Dermis lymphatic vessel endothelial cell (primary cell): ENCODE measurements at places on chromosomes 6 and 20. TPM values are rescaled to one million over a fixed set of nuclear protein-coding genes. Genes with fewer than 3 reads are reported as not detected.

The BACH2 gene
- 2.9 and 3.2 TPM in 2 replicates for total RNA-seq

The MOCS3 gene
- total RNA-seq, result 8.4 and 9.5 TPM in 2 replicates

The ATAT1 gene
- 4.0 and 4.6 TPM in 2 replicates for total RNA-seq

The LHFPL5 gene
- not detected in 2 replicates for total RNA-seq

The RAB32 gene
- total RNA-seq, result 81.6 and 90.7 TPM in 2 replicates

The PTCHD4 gene
- total RNA-seq, result 9.1 and 15.0 TPM in 2 replicates

The ZNF334 gene
- 0.22 and 0.34 TPM in 2 replicates for total RNA-seq

The EYS gene
- not detected in 2 replicates for total RNA-seq

The COL21A1 gene
- total RNA-seq, result 5.2 and 6.6 TPM in 2 replicates

The PBOV1 gene
- not detected in 2 replicates for total RNA-seq

The TCEA2 gene
- 34.2 and 34.3 TPM in 2 replicates for total RNA-seq

The THBD gene
- 7.2 and 10.5 TPM in 2 replicates for total RNA-seq
